Suppressor macrophage treated with lipopolysaccharide for 4 hours (primary cell): ENCODE measurements at places on chromosomes 11 and 22.

GRCh38 chr11:75239531-75240290, 863 bp upstream of the TPBGL start:
- DNase-seq, result no peak

- DNase-seq, result no peak
Observed at GRCh38 chr22:50131894-50132293, 38.6 kb upstream of the PANX2 start.

- DNase-seq, result peak; percentile 84
Observed at GRCh38 chr11:118917481-118918127, 8.1 kb downstream of the BCL9L start.

- DNase-seq, result no peak
Observed at GRCh38 chr11:57946628-57947027, 77.1 kb upstream of the OR9Q1 start.

GRCh38 chr22:46963672-46964545, 201.5 kb downstream of the TBC1D22A start:
- DNase-seq, result no peak
